ENCODE measurements at places on chromosomes 2 and 18.
A peak's percentile ranks its signal among the peaks of the same experiment; 100 is the strongest.

GRCh38 chr2:106978647-106979046, 92.7 kb upstream of the ST6GAL2 start:
- no peak overlapping the region for H3K27ac ChIP-seq
- H3K27me3 ChIP-seq: no peaks in the 10 kb centered on the region
- no peak for ATAC-seq

GRCh38 chr2:172574965-172575364, 19.1 kb downstream of the PDK1 start:
- no peak overlapping the region for H3K4me3 ChIP-seq
- H3K4me1 ChIP-seq: peaks cover 7% of the 10 kb centered on the region
- no peak overlapping the region for H3K27ac ChIP-seq
- no peak for ATAC-seq

DNA sequence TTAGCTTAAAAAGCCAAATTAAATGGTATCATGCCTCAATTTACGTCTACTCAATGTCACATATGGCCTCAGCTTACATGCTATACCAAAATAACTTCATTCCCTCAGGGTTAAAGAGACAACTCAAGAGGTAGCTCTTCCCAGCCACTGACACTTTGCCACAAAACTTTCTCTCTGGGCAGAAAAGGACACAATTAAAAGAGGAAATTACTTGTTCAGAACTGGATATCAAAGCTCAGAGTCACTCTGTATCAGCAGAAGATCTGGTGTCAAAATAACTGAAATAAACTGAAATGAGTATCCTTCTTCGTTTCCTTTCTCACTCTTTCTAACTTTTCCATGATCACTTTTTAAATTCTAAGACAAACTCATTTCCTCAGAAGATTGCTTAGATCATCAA, 108.7 kb downstream of the ZNF521 start:
- no peaks in the 10 kb centered on the region for H3K27me3 ChIP-seq
- ATAC-seq: no peak
- H3K27ac ChIP-seq: no peak overlapping the region
- no peaks in the 10 kb centered on the region for H3K4me1 ChIP-seq
- H3K36me3 ChIP-seq: no peaks in the 10 kb centered on the region
- H3K4me3 ChIP-seq: no peak overlapping the region

DNA sequence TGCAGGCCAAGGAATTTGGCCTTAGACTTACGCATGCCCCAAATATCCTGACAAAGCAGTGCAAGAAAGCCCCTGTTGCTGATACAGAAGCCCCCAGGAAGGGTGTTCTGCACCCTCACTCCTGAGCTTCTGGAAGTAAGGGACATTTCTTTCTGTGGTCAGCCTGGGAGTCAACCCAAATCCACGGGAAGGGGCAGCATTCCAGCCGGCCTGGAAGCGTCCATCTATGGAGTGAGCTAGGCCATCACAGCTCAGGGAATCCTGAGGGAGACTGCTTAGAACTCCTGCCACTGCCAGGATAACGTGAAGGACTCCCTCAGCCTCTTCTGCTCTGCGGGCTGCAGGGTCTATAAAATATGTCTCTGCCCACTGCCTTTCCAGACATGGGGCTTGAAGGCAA, 173.9 kb downstream of the ANAPC1 start:
- no peaks in the 10 kb centered on the region for H3K36me3 ChIP-seq
- H3K27me3 ChIP-seq: no peaks in the 10 kb centered on the region
- no peak overlapping the region for H3K27ac ChIP-seq
- peaks cover 18% of the 10 kb centered on the region for H3K4me1 ChIP-seq

- no peak overlapping the region for H3K27ac ChIP-seq
- no peaks in the 10 kb centered on the region for H3K36me3 ChIP-seq
- no peaks in the 10 kb centered on the region for H3K4me1 ChIP-seq
- no peak for ATAC-seq
Measured at GRCh38 chr2:16032282-16033031, 92.1 kb downstream of the MYCN start.

DNA sequence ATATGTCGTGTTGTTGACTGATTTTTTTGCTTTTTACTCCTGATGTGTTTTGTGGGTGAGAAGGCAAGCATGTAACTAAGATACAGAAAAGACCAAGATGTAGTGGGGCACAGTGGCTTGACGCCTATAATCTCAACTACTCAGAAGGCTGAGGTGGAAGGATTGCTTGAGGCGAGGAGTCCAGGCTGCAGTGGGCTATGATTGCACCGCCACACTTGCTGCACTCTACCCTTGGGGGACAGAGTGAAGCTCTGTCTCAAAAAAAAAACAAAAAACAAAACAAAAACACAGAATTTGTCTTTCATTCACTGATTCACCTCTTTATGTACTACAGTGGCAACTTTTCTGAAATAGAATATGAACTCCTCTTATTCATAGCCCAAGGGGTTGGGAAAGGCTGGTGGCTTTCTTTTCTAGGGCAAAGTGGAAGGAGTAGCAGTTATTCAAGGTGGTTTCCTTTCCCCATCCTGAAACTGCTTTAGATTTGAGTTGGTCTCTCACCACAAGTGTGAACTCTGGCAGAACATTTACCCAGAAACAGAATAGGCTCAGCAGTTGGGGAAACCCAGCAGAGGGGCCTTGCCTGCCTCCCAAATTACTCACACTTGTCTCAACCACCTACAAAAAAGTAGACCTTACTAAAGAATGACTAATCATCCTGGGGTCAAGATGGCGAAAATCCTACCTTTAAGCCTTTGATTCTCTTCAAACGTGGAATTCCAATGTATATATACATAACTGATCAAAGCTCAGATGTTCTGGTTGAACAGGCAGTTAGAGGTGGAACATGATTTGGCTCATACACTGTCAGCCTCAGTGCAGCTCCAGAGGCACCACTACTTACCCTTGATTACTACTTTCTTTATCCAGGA, 6.5 kb downstream of the TANK start:
- peak overlapping the region; percentile 24 for H3K4me3 ChIP-seq
- H3K4me1 ChIP-seq: peaks cover 91% of the 10 kb centered on the region
- H3K36me3 ChIP-seq: peaks cover 54% of the 10 kb centered on the region
- ATAC-seq: peak; percentile 93
- no peaks in the 10 kb centered on the region for H3K27me3 ChIP-seq
- peak overlapping the region; percentile 87 for H3K27ac ChIP-seq

DNA sequence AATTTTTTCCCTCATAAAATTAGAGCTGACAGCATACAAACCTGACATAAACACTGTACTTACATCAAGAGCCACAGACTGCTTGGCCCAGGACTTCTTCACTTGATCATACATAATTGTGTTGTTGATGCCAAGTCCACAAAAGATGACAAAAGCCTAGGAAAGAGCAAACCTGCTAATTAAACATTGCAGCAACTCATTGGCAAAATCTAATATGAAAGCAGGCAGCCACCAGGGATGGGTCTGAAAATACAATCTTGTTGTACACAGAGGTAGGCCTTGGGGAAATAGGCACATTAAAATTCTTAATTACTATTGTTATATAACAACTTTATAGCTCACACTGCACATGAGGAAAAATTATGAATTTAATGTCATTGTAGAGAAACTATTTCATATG, 255.8 kb downstream of the PDE11A start:
- H3K27me3 ChIP-seq: peaks cover 14% of the 10 kb centered on the region
- no peak overlapping the region for H3K27ac ChIP-seq
- H3K36me3 ChIP-seq: no peaks in the 10 kb centered on the region
- ATAC-seq: no peak
- H3K4me1 ChIP-seq: no peaks in the 10 kb centered on the region

DNA sequence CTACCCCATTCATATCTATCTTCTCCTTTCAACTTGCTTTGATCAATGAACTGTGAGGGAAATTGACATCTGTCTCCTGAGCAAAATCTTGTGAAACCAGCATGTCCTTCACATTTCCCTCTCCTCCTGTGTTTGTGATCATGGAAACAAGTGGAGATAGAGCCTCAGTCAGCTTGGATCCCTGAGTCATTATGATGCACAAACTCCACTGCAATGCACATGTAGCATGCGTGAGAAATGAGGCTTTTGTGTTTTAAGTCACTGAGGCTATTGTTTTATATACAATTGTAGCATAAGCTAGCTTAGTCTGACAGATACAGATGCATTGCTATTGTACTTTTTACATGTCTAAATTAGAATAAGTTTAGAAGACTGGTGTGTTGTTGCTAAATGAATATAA, 85.2 kb upstream of the HNMT start:
- H3K36me3 ChIP-seq: no peaks in the 10 kb centered on the region
- H3K4me3 ChIP-seq: no peak overlapping the region
- no peak for ATAC-seq
- peaks cover under 1% of the 10 kb centered on the region for H3K27me3 ChIP-seq

GRCh38 chr2:61952288-61952687, 46.8 kb downstream of the COMMD1 start:
- H3K4me1 ChIP-seq: peaks cover 20% of the 10 kb centered on the region
- ATAC-seq: no peak

- H3K36me3 ChIP-seq: no peaks in the 10 kb centered on the region
- H3K27ac ChIP-seq: no peak overlapping the region
- H3K4me3 ChIP-seq: no peak overlapping the region
- no peaks in the 10 kb centered on the region for H3K4me1 ChIP-seq
- ATAC-seq: peak; percentile 39
- no peaks in the 10 kb centered on the region for H3K27me3 ChIP-seq
Measured at GRCh38 chr2:1277634-1278033, 135.6 kb upstream of the TPO start.

- H3K4me3 ChIP-seq: no peak overlapping the region
- H3K36me3 ChIP-seq: no peaks in the 10 kb centered on the region
- H3K27me3 ChIP-seq: no peaks in the 10 kb centered on the region
Measured at GRCh38 chr2:189096769-189097447, 82.7 kb downstream of the COL5A2 start.

DNA sequence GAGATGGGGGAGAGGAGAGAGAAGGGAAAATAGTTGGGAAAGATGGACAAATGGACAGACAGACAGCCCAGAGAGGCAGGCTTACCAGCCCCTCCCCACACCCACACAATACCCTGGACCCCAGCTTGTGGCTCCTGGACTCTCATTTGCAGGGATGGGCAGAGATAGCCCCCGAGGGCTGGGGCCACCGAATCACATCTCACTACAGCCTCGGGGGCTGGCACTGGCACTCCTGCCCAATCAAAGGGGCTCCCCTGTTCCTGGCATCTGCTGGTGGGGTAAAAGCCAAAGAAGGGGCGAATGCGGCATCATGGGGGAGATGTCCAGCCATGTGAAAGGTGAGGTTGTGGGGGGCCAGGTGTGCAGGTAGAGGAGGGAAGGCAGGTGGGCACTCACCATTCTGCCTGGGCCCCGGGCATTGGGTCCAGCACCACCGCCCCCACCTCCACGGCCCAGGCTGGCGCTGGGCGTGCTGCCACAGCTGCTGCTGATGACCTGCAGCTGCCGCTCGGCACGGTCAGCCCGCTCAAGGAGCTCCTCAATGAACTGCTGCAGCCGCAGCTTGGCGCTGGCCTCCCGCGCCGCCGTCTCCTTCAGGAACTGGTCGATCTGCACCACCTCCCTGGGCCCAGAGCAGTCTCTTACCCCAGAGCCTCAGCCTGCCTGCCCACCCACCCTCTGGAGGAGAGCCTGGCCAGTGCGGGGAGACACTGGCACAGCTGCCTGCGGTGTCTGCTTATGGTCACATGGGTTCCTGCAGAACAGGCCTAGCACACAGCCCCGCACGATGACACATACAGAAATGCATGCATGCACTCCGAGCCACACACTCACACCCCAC, 18.0 kb downstream of the FBXO41 start:
- H3K27ac ChIP-seq: no peak overlapping the region
- peaks cover 40% of the 10 kb centered on the region for H3K36me3 ChIP-seq
- no peak for ATAC-seq
- no peak overlapping the region for H3K4me3 ChIP-seq
